Inflammatory macrophage treated with lipopolysaccharide for 1 hour (primary cell): ENCODE measurements at places on chromosomes 4 and X.

DNA sequence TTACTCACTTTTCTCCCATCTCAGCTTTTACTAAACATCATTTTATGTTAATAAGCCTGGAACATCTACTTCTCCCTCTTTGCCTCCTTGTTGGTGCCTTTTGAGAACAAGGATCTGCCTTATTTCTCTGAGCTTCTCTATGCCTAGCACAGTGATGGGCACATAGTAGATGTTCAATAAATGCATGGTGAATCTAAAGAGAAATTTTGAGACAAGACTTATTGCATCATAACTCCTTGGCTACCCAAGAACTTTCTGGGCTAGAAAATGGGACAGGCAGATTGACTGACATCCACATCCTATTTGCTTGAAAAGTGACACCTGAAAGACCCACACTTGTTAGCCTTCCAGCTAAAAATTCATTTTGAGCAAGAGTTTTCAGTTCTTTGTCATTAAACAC is 87.2 kb upstream of the TFDP3 start:
- DNase-seq: no peak

DNA sequence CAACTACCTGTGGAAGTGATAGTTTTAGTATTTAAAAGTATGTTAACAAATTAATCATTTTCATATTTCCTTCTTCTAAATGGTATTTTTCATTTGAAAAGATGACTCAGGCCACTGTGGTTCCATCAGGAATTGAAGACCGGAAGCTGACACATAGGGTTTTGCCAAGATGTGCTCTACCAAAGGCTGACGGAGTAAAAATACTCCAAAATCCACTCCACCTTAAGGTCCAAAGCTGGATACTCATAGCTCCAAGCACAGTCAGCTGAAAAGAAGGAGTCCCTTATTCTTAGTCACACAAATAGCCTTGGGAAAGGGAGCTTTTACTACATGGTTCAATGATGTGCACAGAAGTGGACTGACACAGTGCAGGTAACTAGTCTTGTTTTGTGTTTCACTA is 472.0 kb downstream of the ARAP2 start:
- DNase-seq: no peak

- no peak for DNase-seq
These were observed 3.0 kb upstream of the ATP1B4 start for GRCh38 chrX:120358737-120359456.

GRCh38 chrX:12159799-12160198 is 21.5 kb downstream of the FRMPD4 start:
- no peak for DNase-seq

- DNase-seq: no peak
These were observed 318.4 kb downstream of the DHX15 start for GRCh38 chr4:24265989-24266388.

DNA sequence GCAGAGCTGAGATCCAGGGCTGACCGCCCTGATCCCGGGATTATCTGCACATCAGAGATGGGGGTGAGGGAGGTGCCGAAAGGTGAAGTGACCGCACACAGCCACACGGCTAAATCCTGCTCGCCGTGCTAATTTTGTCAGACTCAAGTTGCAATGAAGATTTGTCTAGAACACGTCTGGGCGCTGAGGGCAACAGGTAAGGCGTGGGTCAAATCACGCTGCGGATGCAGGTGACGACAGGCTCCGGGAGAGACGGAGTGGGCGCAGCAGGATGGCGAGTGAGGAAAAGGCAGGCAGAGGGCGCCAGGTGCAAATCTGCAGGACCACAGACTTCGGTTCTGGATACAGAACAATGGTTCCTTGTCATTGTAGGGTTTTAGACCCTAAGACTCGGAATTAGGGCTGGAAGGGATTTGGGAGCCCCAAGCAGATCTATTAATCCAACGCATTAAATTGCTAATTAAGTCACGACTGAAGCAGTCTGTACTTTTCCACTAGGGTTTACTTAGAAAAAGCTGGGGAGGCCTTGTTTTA is 1.9 kb upstream of the TBC1D14 start:
- DNase-seq: no peak

- DNase-seq: no peak
These were observed 1.4 kb downstream of the AFAP1 start for GRCh38 chr4:7938266-7938608.

DNA sequence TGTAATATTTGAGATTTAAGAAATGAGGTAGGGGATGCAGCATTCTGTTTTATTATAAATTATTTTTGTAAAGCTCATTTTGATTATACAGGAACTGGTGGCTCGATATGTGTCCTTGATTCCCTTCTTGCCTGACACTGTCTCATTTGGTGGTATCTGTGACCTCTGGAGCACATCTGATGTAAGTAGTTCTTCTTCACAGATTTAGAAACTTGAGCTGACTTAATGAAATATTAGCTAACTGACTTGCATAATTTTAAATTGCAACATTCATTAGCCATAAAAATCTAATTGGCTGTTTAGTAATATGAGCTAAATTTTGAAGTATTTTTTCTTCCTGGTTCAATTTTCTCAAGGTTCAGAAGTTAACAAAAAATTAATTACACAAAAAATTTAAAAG is 69.1 kb downstream of the FBXL5 start:
- peak; percentile 72 for DNase-seq

DNA sequence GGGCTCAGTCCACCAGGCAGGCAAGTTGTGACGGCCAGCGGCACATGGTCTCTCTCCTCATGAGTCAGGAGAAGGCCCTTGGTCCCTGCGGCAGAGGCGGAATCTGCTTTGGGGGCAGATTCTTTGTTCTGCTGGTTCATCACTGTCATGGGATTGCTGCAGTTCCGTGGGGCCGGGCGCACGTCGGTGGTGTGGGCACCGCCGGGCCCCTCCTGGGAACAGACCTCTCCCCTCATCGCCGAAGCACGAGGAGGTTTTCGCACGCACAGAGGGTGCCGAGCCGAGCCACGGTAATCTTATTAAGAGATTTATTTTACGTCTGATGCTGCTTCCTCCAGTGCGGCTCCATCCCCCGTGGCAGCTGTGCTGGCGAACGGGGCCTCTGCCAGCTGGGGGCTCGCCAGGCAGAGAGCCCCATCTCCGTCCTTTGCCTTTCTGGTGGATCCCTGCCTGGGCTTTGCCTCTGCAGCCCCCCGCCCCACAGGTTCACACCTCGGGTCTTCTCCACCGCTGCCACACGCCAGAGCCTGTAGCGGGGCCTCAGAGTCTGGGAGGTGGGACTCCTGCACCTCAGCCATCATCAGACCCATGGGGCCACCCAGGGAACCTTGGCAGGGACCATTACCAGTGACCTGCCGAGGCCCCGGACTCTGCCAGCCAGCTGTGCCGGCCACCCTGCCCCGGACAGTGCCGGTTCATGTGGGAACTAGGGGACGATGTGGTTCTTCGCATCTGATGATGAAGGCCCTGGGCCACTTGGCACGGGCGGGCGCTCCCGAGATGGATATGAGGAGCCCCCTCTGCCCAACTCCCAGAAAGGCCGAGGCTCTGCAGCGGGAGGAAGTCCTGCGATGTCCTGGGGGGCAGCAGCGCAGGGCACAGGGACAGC is 86.7 kb upstream of the NKX1-1 start:
- no peak for DNase-seq

- DNase-seq: no peak
These were observed 96.3 kb downstream of the GEMIN8 start for GRCh38 chrX:13933352-13933751.

DNA sequence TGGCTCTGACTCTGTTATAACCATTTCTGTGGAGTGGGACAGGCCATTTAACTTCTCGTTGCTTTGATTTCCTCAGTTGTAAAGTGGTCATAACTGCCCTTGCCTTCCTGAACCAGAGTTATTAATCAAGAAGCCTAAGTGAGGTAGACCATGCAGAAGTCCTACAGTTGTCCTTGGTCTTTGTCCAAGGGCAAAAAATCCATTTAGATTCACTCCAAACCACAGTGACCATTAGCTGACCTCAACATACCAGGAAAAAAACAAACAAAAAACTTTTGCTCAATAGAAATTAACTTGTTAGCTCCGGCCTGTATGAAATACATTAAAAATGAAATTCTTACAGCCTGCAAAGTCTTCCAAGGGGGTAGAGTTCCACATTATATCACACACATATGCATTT is 52.7 kb downstream of the TBC1D9 start:
- no peak for DNase-seq

GRCh38 chr4:146793727-146794126 is 151.9 kb downstream of the TTC29 start:
- DNase-seq: no peak
